ENCODE measurements at places on chromosomes 2 and 18.

DNA sequence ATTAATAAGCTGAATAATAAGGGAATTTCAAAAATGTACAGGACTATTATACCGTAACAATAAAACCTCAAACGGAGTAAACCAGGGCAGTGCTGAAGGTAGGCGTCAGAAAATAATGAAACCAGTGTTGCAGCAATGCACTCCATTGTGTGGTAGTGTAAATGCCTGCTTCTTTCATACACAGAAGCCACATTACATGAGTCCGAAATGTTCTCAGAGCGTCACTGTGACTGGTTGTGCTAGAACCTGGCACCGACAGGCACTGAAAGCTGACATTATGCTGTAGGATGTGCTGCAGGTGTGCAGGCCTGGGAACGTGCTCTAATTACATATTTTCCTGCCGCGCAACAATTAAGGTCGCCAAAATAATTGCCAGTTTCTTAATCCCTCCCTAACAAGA lies 53.3 kb downstream of the ZEB2 start:
- no peak for DNase-seq

DNA sequence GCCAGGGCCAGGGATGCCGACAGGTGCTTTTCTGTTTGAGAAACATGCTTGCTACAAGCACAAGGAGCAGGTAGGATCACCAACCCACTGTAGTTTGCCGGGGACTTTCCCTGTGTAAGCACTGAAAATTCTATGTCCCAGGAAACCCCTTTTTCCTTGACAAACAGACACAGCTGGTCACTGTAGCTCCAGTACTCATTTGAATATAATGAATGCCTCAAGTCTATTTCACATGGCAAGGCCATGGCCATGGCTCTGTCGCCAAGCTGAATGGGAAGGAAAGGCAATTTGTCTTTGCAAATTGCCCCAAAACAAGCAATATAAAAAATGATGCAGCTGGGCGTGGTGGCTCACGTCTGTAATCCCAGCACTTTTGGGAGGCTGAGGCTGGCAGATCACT lies 49.6 kb upstream of the IGFBP2 start:
- DNase-seq, result no peak

- no peak for DNase-seq
Measured at GRCh38 chr2:129821445-129821844, 158.0 kb upstream of the RAB6C start.

GRCh38 chr2:196750291-196750923 lies 49.1 kb downstream of the GTF3C3 start:
- DNase-seq, result no peak

DNA sequence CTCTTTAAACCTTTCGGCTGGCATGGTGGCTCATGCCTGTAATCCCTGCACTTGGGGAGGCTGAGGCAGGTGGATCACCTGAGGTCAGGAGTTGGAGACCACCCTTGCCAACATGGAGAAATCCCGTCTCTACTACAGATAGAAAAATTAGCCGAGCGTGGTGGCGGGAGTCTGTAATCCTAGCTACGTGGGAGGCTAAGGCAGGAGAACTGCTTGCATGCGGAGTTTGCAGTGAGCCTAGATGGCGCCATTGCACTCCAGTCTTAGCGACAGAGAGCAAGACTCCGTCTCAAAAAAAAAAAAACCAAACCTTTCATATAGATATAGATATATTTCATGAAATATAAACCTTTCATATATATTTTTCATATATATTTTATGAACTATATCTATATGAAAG lies 864.7 kb downstream of the TRIB2 start:
- no peak for DNase-seq

GRCh38 chr2:32652555-32653209 lies 24.8 kb downstream of the TTC27 start:
- no peak for DNase-seq

- DNase-seq, result no peak
Measured at GRCh38 chr2:103144837-103145236, 383.0 kb downstream of the TMEM182 start.

DNA sequence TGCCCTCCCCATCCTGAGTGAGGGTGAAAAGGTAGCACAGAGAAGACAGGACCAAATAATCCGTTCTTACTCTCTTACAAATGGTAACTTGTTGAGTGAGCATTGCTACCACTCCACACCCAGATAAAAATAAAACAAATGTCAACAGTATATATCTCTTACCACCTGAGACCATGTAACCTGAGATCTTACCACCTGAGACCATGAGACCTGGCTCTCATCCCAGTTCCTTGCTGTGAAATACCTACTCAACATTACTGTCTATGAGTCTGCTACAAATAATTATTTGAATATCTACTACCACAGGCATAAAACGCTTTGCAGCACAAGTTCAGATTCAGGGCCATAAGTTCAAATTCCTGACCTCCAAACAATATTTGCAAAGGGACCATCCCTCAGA lies 234.7 kb downstream of the C1D start:
- no peak for DNase-seq

DNA sequence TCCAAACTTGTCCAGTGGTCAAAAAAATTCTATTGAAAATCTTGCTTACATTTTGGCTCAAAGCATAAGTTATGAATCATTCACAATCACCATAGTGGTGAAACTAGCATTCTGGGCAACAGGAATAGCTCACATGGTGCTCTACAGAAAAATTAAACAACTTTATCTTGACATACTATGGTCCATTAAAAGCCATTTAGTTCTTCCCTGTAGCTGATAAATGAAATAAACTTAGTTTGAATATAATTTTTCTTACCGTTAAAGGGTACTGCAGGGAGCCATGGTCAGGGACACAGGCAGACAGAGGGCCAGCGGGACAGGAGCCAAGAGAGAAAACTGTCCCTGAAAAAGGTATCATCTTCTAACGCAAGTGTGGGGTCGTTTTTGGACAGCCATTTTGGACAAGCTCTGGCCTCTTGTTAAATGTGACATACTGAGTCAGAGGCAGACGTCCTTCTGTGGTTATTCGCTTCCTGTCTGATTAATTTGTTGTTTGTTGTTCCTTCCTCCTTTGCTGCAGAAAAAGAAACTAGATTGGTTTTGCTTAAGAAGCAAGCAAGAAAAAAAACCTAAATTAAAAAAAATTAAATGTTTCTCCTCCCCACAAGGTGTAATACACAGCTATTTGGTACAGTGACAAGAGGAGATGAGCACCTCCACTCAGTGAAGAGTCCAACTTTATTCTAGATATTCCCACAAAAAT lies at the start of gene WIPF1:
Gene WIPF1, minus strand, starts transcription at position 460 of the 703 bp plus-strand sequence. CDS start 12,231 bp downstream, outside the sequence.
- peak; percentile 90 for DNase-seq

DNA sequence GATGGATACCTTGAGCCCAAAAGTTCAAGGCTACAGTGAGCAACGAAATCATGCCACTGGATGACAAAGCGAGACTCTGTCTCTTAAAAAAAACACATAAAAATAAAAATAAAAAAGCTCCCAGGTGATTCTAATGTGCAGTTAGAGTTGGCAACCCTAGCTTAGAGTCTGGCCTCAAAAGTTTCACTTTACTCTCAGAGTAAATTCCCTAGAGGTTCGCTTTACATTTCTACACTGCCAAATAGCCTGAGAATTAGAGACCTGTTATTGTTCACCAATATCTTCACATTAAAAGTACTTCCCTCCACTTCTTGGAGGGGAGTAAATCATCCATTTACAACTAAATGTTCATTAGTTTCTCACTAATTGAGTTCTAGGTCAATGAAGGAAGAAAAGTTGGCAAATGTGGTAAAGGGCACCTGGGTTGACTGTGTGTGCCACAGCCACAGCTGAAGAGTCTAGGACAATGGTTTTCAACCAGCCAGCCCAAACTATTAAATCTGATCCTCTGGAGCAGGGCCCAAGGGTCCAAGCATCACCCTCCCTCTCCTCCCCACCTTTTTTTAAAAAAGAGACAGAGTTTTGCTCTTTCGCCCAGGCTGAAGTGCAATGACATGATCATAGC lies 15.2 kb upstream of the TMEM37 start:
- no peak for DNase-seq

DNA sequence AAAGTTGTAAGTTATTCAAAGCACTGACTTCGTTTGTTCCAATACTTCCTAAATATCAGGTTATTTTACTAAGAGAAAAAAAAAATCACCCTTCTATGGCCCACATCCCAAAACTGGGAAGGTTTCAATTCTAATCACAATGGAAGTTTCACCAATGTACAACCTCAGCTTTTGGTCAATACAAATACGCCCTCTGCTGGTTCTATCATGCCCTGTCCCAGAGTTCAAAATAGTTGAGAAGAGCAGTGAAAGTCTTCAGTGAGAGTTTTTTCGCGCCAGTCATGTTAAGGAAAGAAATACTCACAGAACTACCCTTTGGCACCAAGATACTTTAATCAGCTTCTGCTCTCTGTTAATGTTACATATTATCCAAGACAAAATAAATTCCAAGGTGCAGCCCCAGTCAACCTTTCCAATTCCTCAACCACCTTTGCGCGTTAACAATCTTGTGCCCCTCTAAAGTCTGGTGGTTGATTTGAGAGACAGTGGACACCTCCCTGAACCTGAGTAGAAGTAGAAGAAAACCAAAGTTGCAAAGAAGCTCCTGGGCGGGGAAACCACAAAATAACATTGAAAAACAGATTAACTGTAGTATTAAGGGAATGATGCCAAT lies 59.9 kb downstream of the SUMO1 start:
- peak; percentile 67 for DNase-seq

DNA sequence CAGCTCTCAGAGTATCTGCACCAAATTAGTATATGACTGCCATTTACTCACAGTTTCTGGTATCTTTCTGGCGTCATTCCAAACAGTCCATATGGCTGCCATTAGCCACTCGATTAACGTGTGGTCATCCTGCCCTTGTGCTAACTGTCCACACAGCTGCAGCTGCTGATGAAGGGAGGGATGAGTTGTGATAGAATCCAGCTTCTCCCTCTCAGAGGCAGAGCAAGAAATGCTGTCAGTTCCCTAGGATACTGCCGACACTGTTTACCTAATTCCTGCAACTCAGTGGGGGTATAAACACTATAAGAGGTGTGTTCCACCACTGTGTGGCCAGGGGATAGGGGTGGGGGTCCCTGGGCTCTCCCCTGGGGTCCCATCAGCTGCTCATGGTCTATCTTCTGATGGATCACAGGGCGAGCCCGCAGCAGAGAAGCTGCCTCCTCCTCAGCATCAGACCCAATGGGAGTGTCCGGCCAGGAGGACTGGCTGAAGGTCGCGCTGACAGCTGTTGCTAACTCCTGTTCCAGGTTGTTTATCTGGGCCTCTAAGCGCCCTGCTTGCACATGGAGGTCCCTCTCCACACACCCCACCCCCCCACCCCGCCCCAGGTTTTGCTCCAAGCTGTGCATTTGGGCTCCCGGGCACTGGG lies 17.3 kb upstream of the KLHL23 start:
- no peak for DNase-seq

GRCh38 chr2:237262838-237263771 lies 150.9 kb downstream of the COL6A3 start:
- no peak for DNase-seq

GRCh38 chr18:63348508-63349136 lies 18.4 kb downstream of the KDSR start:
- DNase-seq, result no peak
